ENCODE measurements at places on chromosomes 7 and 10.

DNA sequence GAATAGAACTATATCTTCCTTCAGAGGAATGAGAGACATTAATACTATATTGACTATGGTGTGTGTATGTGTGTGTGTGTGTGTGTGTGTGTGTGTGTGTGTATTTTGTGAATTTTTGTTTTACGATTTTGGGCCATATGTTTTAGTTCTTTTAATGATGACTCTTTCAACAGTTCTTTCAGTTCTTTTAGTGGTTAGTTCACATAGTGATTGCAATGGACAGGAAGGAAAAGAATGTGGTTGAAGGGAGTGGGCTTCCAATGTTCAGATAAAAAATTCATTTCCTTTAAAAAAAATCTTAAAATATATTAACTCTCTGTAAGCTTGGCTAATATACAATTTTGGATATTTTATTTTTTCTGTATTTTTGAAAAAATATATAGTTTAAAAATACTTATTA lies 315.7 kb upstream of the DGKB start:
- peak; percentile 29 for DNase-seq

GRCh38 chr10:63478564-63478963 lies 12.8 kb upstream of the JMJD1C start:
- no peak for DNase-seq

GRCh38 chr10:124369986-124370385 lies 48.7 kb downstream of the OAT start:
- DNase-seq = no peak

DNA sequence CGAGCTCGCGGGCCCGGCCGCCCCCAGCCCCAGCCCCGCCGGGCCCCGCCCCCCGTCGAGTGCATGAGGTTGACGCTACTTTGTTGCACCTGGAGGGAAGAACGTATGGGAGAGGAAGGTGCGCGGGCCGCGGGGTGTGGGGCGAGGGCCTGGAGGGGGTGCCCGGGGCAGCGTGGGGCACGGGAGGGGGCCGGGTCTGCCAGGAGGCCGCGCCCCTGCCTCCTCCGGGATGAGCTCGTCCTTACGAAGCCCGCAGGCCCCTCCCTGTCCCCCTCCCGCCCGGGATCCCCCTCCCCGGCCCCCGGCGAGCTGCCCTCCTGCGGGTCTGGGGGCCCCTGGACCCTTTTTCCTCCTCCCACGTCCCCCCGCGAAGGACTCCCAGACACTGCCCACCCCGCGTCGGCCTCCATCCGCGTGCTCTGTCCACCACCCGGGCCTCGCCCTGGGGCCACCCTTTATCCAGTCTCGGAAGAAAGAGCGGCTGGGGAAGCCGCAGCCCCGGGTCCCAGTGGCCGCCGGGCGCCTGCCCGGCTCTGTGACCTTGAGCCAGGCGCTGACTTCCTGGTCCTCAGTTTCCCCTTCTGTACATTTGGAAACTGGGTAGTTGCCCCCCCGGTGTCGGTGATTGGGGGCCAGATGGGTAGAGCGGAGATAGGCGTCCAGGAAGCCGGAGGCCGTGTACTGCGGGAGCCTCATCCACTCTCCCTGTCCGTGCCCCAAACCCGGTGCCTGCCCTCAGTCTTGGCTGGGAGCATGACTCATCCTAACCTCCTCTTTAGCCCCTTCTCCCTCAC lies 521 bp downstream of the LIMK1 start:
- DNase-seq = peak; percentile 51

DNA sequence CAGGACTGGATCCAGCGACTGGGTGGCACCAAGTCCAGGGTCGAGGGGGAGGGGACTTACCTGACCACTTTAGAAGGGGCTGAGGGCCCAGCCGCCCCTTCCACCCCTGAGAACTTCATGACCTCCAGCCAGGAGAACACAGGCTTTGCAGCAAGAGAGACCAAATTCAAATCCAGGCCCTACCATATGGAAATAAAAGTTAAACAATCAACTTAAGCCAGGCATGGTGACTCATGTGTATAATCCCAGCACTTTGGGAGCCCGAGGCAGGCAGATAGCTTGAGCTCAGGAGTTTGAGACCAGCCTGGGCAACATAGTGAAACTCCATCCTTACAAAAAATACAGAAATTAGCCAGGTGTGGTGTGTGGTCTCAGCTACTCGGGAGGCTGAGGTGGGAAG lies 61.9 kb downstream of the COL13A1 start:
- DNase-seq = no peak

DNA sequence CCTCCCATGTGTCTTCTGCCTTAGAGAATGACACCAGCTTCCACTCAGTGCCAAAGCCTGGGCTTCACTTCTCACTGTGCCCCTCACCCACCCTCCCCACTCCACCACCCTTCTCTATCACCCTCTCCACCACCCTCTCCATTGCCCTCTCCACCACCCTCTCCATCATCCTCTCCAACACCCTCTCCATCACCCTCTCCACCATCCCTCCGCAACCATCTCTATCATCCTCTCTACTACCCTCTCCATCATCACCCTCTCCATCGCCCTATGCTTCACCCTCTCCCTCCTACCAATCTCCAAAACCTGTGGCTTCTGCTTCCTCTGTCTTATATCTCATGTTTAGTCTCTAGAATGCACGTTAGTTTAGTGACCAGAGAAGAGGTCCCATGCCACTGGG lies 91.0 kb upstream of the TMEM72 start:
- no peak for DNase-seq

DNA sequence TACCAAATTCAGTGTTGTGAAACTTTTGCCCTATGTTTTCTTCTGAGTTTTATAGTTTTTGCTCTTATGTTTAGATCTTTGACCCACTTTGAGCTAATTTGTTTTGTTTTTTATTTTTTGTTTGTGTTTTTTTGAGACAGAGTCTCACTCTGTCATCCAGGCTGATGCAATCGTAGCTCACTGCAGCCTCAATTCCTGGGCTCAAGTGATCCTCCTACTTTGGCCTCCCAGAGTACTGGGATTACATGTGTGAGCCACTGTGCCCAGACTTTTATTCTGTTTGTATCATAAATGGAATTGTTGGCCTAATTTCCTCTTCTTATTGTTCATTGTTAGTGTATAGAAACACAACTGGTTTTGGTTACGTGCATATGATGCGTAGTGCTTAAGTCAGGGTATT lies 43.2 kb upstream of the ZMIZ2 start:
- DNase-seq = no peak

GRCh38 chr10:75951627-75952026 lies 520.2 kb downstream of the LRMDA start:
- no peak for DNase-seq

Measured in Kasumi-1 (cell line).